ENCODE measurements at places on chromosomes 1 and 21. TPM values are rescaled to one million over a fixed set of nuclear protein-coding genes. Genes with fewer than 3 reads are reported as not detected.
A peak's percentile ranks its signal among the peaks of the same experiment; 100 is the strongest.

Gene CHI3L2
- 0.18 TPM for polyA plus RNA-seq

Gene RAVER2
- 28.9 TPM for polyA plus RNA-seq

Gene RORC
- polyA plus RNA-seq, result 0.75 TPM

- no peak for DNase-seq
Observed at GRCh38 chr21:36518883-36519492, 39.1 kb upstream of the CLDN14 start.

- DNase-seq, result no peak
Observed at GRCh38 chr1:118147522-118147921, 37.5 kb downstream of the SPAG17 start.

DNA sequence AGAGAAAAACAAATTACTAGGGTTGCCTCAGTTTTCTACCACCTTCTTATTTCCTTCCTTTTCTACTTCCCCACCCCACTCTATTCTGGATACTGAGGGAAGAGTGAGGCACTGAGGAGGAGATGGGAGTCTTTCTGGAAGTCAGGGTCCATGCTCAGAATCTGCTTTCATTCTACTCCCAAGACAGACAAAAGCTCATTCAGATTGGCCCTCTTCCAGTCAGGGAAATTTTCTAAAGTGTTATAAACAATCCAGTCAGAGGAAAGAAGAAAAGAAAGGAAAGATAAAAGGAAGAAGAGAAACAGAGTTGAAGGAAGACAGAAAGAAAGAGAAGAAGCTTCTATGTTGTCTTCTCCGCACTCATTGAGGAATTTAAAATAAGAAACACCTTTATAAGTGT is 228.6 kb downstream of the COP1 start:
- DNase-seq, result no peak

DNA sequence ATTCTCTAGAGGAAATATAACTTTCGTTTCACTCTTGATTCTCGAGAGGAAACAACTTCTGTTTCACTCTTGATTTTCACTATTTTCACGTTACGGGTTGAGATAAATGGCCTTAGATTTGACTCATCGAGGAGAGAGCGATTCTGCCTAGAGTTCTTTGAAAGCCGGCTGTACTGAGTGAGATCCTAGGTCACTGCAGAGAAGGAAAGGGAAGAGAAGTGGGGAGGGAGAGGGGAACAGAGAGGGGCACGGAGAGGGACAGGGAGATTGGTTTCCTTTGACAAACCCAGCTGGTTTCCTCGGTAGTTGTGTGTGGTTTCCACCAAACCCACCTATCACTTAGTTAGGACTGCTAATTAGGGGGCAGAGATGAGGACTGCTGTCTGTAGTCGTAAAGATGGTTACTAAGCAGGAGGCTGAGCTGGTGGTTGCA is 21.6 kb upstream of the GPR137B start:
- DNase-seq, result no peak

Gene F3
- 35.5 TPM for polyA plus RNA-seq

- no peak for DNase-seq
Observed at GRCh38 chr1:61486783-61487536, 238.0 kb downstream of the TM2D1 start.

- no peak for DNase-seq
Observed at GRCh38 chr1:90973897-90974798, 47.7 kb downstream of the ZNF644 start.

- DNase-seq, result peak; percentile 58
Observed at GRCh38 chr1:234486858-234487840, 8.2 kb upstream of the TARBP1 start.

Gene TNNI3K
- 1.5 TPM for polyA plus RNA-seq

DNA sequence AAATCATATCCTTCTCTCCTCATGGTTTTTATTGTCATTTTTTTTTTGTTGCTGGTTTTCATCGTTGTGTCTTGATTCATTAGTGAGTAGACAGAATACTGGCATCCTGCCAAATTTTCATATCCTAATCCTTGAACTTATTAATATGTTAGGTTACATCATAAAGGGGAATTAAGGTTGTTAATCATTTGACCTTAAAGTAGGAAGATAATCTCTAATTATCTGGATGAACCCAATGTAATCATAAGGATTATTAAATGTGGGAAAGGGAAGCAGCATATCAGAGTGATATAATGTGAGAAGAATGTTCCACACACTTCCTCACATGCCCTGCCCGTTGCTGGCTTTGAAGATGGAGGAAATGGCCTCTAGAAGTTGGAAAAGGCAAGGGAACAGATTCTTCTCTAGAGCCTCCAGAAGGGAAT is 299.7 kb downstream of the HMCN1 start:
- DNase-seq, result no peak

GRCh38 chr1:208450958-208451357 is 206.8 kb upstream of the PLXNA2 start:
- no peak for DNase-seq

GRCh38 chr1:45762291-45762690 is 11.8 kb upstream of the IPP start:
- DNase-seq, result no peak

Gene FCRL4
- not detected for polyA plus RNA-seq

DNA sequence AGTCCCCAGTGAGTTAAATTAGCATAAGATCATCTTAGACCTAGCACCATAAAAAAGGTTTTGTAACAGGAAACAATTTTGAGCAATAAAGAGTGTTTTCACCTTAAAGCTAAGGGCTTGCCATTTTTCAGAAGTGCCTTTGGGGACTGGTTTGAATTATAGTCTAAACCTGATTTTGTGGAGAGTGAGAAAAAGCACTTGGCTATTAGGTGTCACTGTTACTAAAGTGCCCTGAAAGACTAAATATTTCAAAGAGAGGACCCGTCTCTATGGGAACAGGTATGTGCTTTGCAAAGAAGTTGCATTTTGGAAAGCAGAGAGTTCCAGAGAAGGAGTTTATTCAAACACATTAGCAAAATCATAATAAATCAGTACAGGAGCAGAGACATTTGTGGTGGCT is 9.1 kb downstream of the NTNG1 start:
- DNase-seq, result no peak

GRCh38 chr1:150563340-150564038 is 14.3 kb downstream of the ADAMTSL4 start:
- no peak for DNase-seq

Gene OR2T11
- polyA plus RNA-seq, result not detected

Gene HCRTR1
- polyA plus RNA-seq, result 0.14 TPM

Gene ZMYM4
- polyA plus RNA-seq, result 72.3 TPM

Gene RGS13
- not detected for polyA plus RNA-seq

DNA sequence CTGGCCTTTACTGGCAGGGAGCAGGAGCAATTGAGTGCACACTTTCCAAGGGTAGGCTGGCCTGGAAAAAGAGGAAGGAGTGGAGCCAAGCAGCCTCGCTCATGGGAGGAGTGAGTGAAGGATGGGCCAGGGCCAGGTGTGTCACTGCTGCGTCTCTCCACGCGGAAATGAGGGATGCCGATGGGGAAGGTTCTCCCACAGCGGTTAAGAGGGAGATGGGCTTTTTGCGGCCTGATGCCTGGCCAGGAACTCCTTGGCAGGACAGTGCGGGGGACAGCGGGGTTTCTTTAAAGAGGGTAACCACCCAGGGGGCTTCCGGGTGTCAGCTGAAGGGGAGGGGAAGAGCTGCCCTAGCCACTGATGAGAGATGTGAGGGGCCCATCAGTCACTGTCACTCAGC is 82.4 kb downstream of the PTPRU start:
- no peak for DNase-seq

- no peak for DNase-seq
Observed at GRCh38 chr1:245441689-245442088, 286.9 kb downstream of the KIF26B start.

DNA sequence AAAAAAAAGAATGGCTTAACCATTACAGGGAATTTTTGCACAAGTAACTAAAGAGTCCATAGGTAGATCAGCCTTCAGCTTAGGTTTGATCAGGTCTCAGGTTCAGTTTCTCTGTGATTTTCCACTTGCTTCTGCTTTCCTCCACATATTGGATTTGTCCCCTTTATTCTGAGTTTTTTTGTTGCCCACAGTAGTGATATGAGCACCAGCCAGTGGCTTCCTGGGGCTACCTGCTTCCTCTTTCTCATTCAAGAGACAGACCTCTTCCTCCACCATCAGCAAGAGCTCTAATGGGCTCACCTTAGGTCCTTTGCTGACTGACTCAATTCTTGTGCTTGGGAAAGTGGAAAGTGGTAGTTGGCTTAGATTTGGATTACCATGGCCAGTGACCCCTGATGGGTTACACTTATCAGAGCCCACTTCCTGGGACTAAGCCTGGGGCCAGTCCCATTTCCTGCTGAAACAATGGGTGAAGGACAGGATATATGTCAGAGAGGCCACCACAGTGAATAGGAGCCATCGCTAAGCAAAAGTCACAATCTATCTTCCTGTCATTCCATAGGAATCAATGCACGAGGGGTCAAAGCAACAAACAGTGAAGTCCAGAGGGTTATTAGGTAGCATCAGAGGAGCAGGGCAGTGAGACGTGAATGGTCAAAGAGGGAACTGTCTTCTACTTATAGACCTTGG is 12.8 kb upstream of the PLA2G2E start:
- no peak for DNase-seq

DNA sequence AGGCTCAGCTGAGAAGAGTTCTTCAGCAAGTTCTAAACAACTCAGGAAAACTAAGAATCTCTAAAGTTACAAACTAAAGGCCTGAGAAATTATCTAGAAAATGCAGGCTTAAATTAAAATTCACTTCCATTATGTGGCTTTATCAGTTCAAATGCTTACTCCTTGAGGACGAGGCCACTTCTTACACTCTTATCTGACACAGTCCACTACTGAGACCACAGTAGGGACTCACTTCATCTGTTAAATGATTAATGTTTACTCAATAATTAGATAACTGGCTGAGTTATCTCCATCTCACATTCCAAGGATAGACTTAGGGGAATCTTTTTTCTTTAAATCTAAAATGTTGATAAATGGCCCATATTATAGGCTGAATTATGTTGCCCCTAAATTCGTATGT is 1.6 kb downstream of the C1orf141 start:
- no peak for DNase-seq

Gene PPIAL4G
- 0.06 TPM for polyA plus RNA-seq

DNA sequence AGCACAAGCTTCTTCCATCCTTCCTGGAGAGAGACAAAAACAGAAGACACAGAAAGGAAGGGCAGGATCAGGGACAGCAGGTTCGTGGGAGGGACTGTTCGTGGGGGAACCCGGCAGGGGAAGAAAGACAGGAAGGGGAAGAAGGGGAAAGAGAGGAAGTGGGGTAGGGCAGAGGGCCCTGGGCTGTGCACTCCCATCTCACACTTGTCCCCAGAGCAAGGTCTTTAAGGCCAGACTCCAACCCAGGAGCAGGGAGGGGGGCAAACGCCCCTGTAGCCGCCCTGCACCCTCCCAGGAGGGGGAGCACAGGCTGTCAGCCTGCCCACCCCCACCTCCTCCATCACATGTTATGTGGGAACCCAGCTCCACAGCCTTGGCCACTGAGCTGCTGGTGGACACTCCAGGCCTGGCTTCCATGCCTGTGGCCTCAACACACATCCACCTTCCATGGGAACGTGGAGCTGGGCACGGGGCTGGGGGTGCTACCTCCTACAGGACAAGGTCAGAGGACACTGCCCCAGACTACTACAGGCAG is 9.3 kb downstream of the SLC19A1 start:
- DNase-seq, result no peak
